Left lobe of liver (tissue), 2 donors: ENCODE measurements at places on chromosomes 5 and 9. TPM values are rescaled to one million over a fixed set of nuclear protein-coding genes. Genes with fewer than 3 reads are reported as not detected.

GRCh38 chr9:125438506-125439433 is 177.1 kb downstream of the GAPVD1 start:
- peak; percentile 28 for DNase-seq

PCDHB9 gene
- total RNA-seq, result 0.05 TPM

CBY3 gene
- not detected for total RNA-seq

ADCY2 gene
- 0.35 TPM for total RNA-seq

DNA sequence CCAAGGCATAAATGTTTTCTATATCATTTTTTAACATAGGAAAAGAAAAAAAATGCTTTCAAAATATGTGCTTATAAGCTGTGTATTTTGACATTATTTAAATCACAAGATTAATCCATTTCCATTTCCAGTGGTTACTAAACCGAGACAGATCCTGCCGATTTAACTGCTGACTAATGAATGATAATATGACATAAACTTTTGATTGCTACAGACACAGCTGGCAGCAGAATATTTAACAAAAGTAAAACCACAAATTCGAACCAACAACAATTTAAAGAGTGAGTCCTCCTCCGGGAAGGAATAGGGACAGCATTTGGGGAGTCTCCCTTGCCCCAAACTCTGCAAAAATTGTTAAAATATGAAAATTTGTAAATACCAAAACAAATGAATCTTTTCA is 401.3 kb upstream of the DAB2 start:
- DNase-seq, result no peak

- DNase-seq, result peak; percentile 76
Observed at GRCh38 chr5:132459031-132459982, 31.3 kb downstream of the IRF1 start.

DNA sequence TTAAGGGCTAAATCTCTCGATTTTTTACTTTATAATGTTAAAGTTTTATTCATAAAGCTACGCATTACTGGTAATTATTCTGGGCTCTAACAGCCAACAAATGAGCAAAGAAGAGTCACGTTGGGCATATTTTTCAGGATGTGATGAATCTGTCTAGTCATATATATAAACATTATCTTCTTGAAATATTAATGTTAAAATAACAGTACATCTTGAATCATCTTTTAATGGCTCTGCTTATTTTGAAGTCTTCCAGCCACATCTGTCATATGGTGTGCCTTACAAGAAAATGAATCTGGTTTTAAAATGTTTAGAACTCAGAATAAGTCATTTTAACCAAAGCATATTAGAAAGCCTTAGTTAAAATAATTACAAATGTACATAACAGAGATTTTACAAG is 96.9 kb downstream of the CWC27 start:
- DNase-seq, result no peak

DNA sequence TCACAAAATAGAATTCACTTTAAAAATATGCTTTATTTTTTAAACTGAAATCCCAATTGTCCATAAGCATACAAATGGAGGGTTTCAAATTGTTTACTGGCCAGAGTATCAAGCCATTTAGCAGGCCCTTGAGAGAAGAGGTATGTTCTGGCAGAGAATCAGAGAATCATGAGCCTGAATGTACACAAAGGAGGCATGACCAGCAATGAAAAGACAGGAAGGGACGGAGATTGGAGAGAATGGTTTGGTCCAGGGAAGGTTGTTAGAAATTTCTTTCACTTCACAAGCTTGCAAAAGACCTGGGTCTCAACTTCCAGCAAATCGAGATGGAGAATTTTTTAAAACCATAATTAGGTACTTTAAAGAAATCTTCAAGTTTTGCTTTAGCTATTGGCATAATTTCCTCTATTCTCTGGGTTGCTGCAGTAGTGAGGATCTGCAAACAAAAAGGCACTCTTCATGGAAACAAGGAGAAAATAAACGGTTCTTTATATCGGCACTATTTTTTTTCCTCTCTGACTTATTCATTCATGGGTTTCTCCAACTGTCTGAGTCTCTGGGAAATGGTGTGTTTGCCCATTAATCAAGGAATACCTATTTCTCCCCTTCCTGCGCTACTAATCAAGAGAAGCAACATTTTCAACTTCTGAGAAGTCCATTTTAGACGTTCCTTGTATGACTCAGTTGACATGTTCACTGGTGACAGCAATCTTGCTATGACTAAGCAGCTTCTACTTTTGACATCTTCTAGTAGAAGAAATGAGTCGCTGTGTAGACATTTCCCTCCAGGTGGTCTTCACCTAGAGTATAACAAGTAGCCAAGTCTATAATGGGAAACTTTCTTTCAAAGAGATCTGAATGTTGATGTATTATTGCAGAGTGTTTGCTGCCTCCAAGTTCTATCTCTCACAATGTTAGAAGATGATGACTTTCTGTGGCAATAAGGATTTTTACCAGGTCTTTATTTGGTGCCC is 23.1 kb upstream of the ERCC6L2 start:
- DNase-seq, result no peak

DNA sequence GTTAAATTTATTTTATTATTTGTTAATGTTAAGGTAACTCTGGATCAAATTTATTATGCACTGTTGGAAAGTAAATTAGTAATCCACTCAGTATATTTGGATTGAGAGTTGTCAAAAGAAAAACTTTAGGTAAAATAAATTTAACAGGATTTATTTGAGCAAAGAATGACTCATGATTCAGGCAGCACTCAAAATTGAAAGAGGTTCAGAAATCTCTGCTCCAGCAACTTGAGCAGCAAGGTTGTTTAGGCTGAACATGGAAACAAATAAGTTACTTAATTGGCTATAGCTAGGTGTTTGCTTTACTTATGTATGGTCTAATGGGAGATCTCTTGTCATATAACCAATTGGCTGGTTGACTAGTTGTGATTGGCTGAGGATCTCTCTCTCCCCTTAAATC is 296.2 kb upstream of the EDIL3 start:
- no peak for DNase-seq

HTR4 gene
- not detected for total RNA-seq

ARID3C gene
- 8.8 TPM for total RNA-seq

DNA sequence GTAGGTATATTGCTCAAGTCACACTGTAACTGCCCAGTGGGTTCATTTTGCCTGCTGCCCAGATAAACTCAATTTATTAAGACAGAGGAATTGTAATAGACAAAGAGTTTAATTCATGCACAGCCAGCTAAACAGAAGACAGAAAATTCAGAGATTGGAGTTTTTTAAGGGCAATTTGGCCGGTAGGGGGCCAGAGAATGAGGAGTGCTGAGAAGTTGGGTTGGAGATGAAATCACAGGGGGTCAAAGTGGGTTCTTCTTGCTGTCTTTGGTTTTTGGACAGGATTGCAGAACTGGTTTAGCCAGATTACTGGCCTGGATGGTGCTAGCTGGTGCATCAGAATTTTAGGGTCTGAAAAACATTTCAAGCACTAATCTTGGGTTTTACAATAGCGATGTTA is 20.7 kb upstream of the IL33 start:
- DNase-seq, result no peak

GRCh38 chr9:81543695-81544094 is 145.7 kb downstream of the TLE1 start:
- DNase-seq, result no peak

KCNT1 gene
- not detected for total RNA-seq

KIF27 gene
- total RNA-seq, result 2.2 TPM

DNA sequence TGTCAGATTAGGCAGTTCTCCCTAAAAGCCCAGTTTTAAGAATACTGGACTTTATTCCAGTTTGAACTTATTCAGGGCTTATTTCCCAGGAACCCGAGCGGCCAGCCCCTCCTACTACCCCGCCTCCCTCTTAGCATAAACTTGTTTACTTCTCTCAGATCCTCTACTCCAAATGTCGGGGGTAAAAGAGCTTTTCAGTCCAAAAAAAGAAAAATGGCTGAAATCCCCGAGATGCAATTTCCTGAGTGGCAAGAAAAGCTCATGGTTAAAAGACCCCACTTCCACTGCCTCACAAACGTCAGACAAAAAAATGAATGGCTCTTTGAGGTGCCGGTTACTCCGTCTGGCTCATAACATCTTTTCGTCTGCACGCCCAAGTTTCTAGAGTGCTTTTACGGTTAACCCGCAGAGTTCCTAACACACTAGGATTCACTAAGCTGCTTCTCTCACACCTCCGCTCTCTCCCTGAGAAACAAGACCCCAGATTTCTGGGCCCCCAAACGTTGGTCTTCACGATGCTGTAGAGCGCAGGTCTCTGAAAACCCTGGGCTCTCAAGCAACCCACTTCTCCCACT is 402 bp downstream of the BRD8 start:
- peak; percentile 63 for DNase-seq
